CD4-positive, alpha-beta T cell treated with Interferon alpha-2 for 1 hour (primary cell): ENCODE measurements at places on chromosomes 6 and 20.

- DNase-seq, result no peak
Observed at GRCh38 chr6:20791944-20792343, 257.7 kb downstream of the CDKAL1 start.

DNA sequence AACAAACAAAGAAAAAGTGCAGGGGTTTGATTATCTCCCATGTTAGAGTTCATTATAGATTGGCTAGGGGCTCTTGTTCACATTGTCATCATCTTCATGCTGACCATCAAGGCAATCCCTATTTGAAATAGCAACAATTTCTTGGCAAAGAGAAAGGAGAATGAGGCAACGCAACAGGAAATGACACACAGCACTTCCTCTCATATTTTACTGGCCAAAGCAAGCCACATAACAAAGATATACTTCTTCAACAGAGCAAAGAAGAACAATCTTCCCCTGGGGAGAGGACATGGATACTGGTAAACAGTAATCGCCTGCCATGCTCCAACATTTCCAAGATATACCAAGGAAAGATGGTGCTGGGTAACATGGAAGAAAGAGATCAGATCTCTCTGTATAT lies 29.8 kb downstream of the EPM2A start:
- DNase-seq, result no peak

DNA sequence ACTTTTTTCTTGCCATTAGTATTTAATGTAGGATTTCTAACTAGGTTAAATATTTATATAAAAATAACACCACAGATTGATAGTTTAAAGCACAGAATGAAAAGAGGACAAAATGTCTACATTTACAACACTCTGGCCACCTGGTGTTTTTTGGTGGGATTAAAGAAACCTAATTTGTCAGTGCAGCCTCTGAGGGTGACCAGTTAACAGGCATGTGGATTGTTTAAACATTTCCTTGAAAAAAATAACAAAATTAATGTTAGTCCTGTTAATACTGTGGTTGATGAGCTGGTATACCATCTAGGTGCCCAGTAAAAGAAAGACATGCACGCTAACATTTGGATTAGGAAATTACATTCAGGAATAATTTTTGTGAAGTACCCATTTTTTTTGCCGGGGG lies 8.8 kb downstream of the SLC9A8 start:
- DNase-seq, result no peak

- DNase-seq, result no peak
Observed at GRCh38 chr6:97462938-97463598, 180.1 kb upstream of the MMS22L start.

GRCh38 chr6:44004625-44005506 lies 122.4 kb downstream of the MRPL14 start:
- no peak for DNase-seq

DNA sequence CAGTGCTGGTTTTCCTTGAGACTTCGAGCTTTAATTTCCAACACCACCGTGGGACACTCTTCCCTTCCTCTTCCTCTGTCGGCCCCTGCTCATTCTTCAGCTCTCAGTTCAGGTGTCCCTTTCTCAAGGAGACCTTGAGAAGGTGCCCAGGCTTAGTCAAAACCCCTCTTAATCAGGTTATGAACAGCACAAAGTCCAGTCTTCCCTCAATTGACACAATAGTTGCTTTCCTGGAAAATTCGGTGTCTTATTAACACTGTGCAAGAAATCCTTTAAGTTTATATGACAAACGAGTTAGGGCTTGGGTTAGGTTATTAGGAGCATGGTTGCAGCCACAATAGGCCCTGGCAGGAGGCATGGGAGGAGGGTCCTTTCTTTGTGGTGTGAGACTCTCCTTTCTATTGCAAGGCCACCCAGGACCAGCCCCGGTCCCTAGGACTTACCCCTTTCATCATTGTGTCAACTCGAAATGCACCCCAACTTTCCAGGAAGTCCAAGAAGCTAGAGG lies 1.5 kb upstream of the NSFL1C start:
- DNase-seq, result no peak

DNA sequence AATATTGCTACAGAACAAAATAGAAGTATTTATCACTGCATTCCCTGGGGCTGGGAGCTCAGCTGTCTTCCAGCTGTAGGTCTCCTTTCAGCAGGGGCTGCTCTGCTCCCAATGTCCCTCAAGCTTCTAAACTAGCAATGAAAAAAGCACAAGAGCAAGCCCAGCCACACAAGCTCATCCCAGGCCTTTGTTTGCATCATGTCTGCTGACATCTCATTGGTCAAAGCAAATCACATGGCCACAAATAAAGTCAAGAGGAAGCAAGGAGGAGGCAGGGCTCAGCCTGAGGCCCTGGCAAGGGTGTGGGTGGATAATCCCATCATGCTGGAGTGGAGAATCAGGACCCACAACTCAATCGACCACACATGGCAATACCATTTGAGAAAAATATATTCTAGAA lies 2.2 kb upstream of the BFSP1 start:
- no peak for DNase-seq

GRCh38 chr6:158471339-158471738 lies 88.6 kb upstream of the TMEM181 start:
- no peak for DNase-seq
